ENCODE measurements at places on chromosomes 1 and 21. TPM values are rescaled to one million over a fixed set of nuclear protein-coding genes. Genes with fewer than 3 reads are reported as not detected.

- no peak for DNase-seq
These were observed 10.9 kb upstream of the TTC22 start for GRCh38 chr1:54811739-54812655.

- DNase-seq, result no peak
These were observed 16.0 kb downstream of the SPATA21 start for GRCh38 chr1:16421201-16421600.

CDC20 gene
- 2.5 TPM for total RNA-seq

OR2L8 gene
- total RNA-seq, result not detected

TFF3 gene
- 5.0 TPM for total RNA-seq

PRPF38B gene
- 11.1 TPM for total RNA-seq

LPAR3 gene
- 56.7 TPM for total RNA-seq

- DNase-seq, result no peak
These were observed 157.0 kb upstream of the EDN2 start for GRCh38 chr1:41641475-41641814.

DNA sequence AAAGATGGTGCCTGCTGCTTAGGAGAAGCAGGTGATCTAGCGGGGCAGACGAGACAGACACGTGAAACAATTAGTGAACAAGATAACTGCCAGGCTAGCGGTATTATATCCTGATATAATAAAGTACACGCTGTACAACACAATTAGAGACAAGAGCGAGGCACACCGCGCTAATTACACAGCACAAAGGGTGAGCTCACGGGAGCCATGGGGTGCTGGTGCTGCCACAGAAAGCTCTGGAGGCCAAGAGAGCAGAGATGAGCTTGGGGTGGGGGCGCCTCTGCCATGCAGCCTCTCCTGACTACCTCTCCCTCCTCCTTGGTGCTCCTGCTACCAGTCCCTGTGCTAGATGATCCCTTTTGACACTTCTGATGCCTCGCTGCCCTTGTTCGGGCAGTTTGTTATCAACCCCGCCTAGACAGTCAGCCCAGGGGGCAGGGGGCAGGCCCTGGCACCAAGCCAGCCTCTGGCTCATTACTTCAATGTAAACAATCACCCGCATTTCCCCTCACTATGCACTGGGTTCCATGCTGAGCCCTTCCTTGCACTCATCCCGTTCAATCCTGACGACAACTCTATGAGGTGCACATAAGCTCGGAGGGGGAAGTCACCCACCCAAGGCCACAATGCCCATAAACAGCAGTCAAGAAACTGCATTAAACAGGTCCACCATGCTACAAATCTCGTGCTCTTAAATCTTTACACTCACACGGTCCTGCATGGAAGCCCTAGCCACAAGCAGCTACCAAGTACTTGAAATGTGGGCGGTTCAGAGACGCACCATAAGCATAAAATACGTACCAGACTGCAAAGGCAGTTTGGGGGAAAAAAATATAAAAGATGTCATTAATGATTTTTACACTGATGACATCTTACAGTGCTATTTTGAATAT lies 103.0 kb downstream of the SSBP3 start:
- no peak for DNase-seq

GRCh38 chr1:185400052-185400451 lies 83.0 kb upstream of the IVNS1ABP start:
- DNase-seq, result no peak

DNA sequence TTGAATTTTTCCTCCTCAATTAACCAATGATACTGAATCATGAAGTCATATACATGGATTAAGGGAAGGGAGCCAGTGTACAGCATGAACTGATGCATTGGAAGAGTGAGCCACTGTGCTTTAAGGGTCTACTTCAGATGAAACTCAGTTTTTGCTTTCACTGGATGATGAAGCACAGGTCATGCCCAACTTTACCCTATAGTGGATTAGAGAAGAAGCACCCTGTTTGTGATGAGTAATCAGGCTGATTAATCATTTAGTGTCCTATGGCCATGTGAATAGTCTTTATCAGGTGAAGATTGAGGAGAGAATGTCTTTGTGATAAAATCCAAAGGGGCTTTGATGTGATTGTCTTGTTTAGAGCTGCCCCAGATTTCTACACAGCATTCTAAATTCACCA lies 24.7 kb upstream of the LAMC1 start:
- no peak for DNase-seq

SERTAD4 gene
- total RNA-seq, result 6.5 TPM

GRCh38 chr21:42559326-42559725 lies 45.7 kb downstream of the SLC37A1 start:
- DNase-seq, result no peak

- DNase-seq, result no peak
These were observed 19.0 kb downstream of the SDC3 start for GRCh38 chr1:30889511-30889910.

SH3D21 gene
- 1.4 TPM for total RNA-seq

CR1L gene
- total RNA-seq, result not detected

ATP1A4 gene
- total RNA-seq, result not detected

DNA sequence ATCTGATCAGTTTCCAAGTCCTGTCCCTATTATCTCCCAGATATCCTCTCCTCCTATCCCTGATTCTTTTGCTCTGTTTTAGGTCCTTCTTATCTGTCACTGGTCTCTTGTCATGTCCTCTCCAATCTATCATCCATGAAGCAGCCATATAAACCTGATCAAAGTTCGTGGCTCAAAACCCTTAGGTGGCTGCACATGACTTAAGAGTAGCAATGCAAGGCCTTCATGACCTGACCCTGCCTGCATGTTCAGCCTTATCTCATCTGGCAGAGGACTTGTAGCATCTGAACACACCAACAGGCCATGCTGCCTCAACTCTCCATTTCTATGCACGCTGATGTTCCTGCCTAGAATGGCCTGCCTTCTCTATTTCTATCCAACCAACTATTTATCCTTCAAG lies 65.2 kb downstream of the NOS1AP start:
- no peak for DNase-seq

DNA sequence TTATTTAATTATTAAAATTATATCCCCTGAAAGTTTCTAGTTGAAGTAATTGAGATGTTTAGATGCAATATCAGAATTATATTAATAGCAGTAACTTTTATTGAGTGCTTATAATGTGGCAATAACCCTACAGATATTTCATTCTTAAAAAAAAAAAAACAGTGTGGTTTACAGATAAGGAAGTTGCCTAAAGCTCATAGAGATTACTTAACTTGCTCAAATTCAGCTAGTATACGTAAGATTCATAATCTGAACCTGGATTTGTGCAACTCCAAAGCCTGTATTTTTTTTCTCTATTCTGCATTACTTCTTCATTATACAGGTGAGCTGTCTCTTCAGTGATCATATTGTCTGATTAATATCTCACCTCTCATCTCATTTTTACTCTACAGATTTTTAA lies 156.0 kb upstream of the PTBP2 start:
- DNase-seq, result no peak

- no peak for DNase-seq
These were observed 30.0 kb upstream of the EPS8L3 start for GRCh38 chr1:109793486-109794318.

PLCH2 gene
- total RNA-seq, result 0.12 TPM

GRCh38 chr1:96843196-96843595 lies 121.6 kb downstream of the PTBP2 start:
- no peak for DNase-seq

- DNase-seq, result no peak
These were observed 100.7 kb downstream of the COLGALT2 start for GRCh38 chr1:183936791-183937190.

DNA sequence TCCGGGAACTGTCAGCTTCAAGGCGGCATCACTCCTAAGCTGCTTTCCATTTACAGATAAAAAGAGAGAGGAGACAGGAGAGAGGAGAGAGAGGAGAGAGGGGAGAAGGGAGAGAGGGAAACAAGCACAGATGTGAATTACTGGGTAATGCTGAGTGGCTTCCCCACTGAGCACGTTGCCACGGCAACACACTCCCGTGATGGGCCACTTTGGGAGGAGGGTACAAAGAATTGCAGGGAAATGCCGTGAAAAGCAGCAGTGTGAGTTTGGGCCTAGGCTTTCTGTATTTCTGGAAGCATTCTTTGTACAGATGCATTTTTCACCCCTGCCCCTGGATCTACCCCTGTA lies 128.0 kb upstream of the IRF2BP2 start:
- no peak for DNase-seq

GRCh38 chr1:246418565-246419312 lies 88.3 kb downstream of the SMYD3 start:
- DNase-seq, result no peak

F5 gene
- 55.5 TPM for total RNA-seq

DNA sequence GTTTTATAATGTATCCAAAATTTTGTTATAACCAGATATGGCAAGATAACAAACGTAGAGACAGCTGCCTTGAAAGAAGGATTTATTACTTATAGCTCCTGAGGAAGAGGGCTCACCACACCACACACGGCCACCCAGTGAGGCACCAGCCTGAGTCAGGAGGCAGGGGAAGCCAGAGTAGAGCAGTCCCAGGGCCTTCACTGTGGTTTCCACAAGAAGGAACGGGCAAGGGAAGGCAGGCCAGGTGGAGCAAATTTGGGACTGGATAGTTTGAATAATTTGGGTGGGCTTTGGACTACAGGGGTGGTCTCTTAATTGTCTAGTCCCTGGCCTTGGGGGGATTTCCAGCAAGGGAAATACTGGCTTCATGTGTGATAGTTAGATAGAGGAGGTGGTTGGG lies 72.5 kb downstream of the RRAGC start:
- DNase-seq, result peak; percentile 5

DNA sequence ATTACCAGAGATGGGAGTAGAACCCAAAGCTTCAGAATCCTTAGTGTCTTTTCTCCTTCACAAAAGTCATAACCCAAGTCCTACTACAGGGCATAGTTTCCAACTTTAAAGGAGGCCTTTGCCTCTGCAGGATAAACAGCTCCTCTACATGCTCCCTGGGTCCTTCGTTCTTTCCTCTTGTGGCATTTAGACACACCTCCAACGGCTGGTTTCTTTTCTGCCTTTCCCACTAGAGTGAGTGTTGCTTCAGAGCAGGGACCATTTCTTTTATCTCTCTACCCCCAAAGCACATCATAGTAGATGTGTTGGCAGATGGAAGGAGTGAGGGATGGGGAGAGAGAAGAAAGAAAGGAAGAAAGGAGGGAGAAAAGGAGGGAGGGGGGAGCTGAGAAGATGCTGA lies 144.7 kb upstream of the SPATA6 start:
- DNase-seq, result no peak

SLC1A7 gene
- 0.56 TPM for total RNA-seq

ERRFI1 gene
- total RNA-seq, result 34.5 TPM

RTCA gene
- total RNA-seq, result 30.7 TPM

DDR2 gene
- 41.6 TPM for total RNA-seq

GRCh38 chr1:14715802-14716201 lies 117.3 kb downstream of the KAZN start:
- no peak for DNase-seq

GRCh38 chr1:25922056-25922970 lies 16.1 kb upstream of the STMN1 start:
- DNase-seq, result no peak

DNA sequence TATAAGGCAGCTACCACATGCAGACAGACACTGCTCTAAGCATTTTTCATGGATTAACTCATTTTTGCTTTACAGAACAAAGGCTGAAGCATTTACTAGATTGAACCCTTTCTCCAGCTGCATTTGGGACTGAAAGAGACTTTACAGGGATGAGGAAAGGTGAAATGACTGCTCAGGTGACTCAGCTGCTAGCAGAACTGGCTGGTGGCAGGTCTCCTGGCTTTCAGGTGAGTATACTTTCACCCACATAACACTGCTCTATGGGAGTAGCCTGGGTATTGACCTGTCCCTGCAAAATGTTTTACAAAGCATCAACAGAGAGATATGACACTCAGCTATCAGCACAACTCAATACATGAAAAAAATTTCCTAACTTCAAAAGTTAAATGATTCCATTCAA lies 2.6 kb upstream of the CCDC185 start:
- DNase-seq, result no peak

DNA sequence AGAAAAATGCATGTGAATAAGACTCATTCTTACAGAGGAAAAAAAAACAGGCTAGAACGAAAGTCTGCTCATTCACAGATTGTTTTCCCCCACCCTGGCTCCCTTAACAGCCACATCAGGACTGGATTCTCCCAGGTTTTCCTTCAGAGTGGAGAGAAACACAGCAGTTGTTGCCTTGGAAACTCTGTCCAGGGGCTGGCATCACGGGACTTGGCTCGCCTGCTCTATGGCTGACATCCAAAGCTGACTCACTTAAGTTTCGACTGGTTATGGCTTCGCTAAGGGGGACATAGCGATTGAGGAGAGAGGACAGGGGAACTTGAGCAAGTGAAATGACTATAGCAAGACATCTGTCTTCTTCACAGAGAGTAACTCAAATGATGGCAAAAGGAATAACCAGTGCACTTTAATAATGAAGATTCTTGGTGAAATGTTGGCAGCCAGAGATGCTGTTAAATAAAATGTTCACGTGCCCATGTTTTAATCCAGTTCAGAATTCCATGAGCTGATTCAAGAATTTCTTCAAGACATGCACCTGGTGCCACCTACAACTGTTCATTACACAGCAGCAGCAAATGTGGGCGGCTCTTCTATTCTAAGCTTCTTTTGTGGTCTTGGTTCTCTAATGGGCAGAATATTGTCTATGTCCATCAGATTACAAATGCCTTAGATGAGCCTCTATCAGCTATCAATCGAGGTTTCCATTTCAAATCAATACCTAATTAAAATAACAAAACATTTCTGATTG lies 21.8 kb downstream of the MIS18A start:
- peak; percentile 86 for DNase-seq

TRIM45 gene
- 4.8 TPM for total RNA-seq

GJA8 gene
- not detected for total RNA-seq

- no peak for DNase-seq
These were observed 56.8 kb downstream of the MTR start for GRCh38 chr1:236851871-236852270.
